T-helper 2 cell (primary cell): ENCODE measurements at places on chromosomes 12 and 14.

- DNase-seq: no peak
Observed at GRCh38 chr12:56941299-56942017, 7.2 kb upstream of the SDR9C7 start.

GRCh38 chr12:56749359-56749758, 2.8 kb downstream of the PRIM1 start:
- DNase-seq: no peak

- no peak for DNase-seq
Observed at GRCh38 chr14:101959277-101959676, 5.1 kb upstream of the DYNC1H1 start.

- DNase-seq: no peak
Observed at GRCh38 chr12:6219980-6220379, 19.8 kb downstream of the CD9 start.

GRCh38 chr12:14613718-14614117, 46.0 kb upstream of the PLBD1 start:
- DNase-seq: no peak

DNA sequence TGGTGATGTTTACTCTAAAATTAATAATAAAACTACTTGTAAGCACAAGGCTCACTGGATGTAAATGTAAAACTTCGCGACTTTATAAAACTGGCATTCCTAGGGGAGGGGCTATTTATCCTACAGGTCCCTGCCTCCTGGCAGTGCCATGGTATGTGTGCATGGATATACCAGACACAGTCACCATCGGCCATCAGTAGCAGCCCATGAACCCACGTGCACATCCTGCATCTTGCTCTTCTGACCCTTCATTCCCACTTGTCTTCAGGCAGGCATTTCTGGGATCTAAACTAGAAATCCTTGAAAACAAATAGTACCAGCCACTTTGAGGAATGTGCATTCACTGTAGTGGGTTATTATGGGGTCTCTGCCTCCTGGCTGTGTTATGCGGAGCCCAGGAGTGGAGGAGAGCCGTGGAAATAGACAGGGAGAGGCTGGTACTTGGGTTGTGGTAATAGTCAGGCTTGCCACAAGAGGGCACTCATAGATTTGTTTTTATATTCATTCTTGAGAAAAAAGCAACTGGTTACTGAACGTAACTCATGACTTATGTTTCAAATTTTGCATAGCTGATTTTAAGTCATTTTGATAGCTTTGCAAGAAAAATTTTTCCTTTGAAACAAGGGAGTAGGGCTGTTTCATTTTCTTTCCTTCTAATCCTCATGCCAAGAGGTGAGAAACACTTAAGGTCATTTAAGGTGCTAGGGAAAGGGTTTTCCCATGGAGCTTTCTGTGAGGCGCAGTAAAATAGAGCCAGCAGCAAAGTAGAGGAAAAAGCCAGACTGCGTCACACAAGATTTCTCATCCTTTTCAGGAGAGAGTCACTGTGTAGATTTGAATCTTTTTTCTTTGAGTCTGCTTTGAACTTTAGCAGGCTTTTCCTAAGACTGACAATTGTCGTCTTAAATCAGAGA, 17.4 kb upstream of the GALNT16 start:
- DNase-seq: no peak

DNA sequence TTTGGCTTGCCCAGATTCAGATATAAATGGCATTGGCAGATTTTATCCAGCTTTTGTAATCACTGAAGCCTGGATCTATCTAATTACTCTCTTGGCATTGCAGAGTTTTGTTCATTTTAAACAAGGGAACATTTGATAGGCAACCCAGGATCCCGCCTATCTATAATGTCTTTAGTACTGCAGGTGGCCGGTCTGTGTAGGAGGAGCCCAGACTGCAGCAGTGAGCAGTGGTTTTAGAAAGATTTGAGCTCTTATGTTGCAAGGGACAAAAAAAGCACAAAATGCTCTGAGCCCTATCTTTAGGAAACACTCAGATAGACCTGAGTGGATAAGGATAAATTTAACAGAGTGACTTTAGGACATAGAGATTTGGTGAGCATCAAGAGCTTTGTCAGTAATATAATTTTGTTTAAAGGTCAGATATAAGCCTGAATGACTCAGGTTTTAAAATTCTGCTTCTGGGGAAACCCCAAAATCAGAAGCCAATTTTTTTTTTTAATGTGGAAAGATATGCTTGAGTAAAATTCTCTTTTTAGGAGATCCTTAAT, 165.5 kb downstream of the SLC5A8 start:
- no peak for DNase-seq

GRCh38 chr12:110079477-110080400, 31.4 kb upstream of the C12orf76 start:
- peak; percentile 62 for DNase-seq

DNA sequence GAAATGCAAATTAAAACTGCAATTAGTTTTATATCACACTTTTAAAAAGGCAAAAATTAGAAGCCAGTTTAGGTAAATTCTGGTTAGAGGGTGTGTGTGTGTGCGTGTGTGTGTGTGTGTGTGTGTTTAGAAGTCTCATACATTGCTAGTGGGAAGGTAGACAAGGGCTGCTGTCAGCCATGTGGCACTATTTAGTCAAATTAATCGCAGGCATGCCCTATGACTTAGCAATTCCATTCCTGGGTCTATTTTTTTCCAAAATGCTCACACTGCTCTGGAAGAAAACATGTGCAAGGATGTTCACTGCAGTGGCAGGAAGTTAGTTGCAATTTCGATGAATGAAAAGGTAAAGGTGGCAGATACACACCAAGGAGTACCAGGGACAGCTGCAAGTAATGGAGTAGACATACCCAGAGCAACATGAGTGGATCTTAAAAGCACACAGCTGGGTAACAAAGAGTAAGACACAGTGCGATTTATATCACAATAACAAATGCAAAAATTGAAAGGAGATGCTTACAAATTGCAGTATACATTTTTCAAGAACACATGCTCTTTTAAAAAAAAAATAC, 11.6 kb downstream of the CAPZA3 start:
- no peak for DNase-seq

GRCh38 chr14:90839024-90839888, 23.0 kb upstream of the TTC7B start:
- no peak for DNase-seq

DNA sequence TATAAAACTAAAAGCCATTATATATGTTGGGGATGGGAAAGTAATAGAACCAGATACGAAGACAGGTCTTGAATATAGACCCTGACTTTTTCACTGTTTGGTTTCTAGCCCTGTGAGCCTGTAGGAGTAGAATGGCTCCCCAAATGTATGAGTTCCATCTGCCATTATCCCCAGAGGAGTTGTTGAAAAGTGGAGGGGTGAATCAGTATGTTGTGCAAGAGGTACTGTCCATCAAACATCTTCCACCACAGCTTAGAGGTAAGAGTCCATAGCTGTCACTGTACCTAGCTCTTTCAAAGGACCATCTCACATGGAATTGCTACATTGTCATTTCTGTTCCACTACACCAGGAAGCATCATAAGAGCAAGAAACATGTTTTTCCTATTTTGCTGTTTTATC, 1.1 kb downstream of the NCAPD2 start:
- DNase-seq: no peak

GRCh38 chr12:103600967-103601728, 14.1 kb downstream of the STAB2 start:
- no peak for DNase-seq

DNA sequence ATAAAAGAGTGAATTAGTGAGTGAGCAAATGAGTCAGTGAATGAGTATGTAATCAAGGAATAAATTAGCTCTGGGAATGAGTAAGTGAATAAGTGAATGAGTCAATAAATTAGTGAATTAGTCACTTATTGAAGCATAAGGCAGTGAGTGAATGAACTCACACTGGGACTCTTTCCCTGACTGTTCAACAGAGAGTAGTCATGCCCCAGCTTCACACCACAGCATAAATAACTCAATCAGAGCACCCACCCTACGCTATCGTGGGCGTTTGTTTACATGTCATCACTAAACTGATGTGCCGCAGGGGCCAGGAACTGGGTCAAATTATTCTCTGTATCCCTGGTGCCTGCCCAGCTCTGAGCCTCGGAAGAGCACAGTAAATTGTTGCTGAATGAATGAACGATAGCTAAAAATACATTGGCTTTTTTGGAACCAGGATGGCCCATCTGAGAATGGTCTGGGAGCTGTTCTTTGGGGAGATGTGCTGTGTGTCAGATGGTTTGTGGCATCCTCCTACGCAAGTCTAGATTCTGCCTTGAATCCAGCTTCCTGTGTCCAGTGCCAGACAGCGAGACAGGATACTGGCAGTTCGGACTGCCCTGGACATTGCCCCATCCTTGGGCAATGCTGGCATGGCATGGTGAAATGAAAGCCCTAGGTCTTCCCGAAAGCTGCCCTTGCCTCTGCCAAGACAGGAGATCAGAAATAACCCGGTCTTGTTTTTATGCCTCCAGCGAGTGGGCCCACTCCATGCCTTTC, 98.0 kb upstream of the RTL1 start:
- DNase-seq: no peak

DNA sequence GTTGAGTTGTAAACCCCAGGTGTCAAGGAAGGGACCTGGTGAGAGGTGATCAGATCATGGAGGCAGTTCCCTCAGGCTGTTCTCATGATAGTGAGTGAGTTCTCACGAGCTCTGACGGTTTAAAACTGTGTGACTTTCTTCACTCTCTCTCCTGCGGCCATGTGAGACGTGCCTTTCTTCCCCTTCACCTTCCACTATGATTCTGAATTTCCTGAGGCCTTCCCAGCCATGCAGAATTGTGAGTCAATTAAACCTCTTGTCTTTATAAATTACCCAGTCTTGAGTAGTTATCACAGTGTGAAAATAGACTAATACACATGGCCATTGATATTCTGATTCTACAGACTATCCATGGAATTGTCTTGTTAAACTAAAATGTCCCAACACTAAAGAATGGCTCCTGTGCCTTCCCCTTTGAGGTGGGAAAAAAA, 85.6 kb downstream of the SLC2A13 start:
- no peak for DNase-seq

DNA sequence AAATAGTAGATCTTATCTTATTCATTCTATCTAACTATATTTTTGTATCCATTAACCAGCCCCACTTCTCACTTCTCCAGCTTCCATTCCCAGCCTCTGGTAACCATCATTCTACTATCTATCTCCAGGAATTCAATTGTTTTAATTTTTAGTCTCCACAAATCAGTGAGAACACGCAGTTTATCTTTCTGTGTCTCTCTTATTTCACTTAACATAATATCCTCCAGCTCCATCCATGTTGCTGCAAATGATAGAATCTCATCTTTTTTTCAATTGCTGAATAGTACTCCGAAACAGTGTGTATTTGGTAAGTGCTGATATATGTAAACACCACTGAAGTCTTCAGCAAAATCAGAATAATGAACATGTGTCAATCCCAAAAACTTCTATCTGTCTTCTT, 587.2 kb upstream of the ATP2B1 start:
- no peak for DNase-seq

DNA sequence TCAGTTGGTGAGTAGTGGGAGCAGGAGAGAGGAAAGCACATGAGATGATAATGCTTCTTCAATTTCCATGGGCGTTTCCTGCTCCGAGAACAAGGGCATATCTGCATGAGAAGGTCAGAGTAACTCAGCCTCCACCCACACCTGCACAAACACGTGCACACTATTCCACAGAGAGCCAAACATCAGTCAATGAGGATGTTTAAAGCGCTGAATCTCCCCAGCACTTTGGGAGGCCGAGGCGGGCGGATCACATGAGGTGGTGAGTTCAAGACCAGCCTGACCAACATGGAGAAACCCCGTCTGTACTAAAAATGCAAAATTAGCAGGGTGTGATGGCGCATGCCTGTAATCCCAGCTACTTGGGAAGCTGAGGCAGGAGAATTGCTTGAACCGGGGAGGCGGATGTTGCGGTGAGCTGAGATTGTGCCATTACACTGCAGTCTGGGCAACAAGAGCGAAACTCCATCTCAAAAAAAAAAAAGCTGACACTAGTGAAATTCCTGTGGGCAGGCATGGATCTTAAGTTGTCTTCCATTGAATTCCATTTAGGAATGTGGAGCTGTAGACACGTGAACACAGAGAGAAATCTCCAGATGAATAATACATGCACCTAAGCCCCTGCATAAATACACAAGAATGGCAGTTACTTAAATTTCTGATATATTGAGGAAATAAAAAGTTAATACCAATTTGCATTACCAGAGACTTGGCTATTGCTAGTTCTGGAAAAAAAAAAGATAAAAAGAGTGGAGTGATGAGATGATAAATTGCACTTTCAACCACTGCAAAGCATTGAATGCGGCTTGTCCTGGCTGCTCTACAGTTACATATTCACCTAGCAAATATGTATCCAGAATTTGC, 1097.4 kb upstream of the TMEM132C start:
- no peak for DNase-seq

DNA sequence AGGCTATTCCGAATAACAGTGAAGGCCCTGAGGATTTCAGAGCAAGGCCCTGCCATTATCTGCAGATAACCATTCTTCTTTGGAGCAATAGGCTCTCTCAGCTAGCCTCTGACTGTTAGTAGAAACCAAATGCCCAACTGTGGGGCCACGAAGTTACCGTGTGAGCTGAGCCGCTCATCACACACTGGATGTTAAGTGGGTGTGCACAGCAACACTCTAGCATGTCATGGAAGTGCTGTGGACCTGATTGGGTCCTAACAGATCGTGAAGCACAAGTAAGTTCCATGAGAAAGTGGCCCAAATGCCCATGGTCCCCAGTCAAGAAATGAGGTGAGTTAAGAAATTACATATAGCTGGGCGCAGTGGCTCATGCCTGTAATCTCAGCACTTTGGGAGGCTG, 190.4 kb downstream of the ALG10 start:
- no peak for DNase-seq

DNA sequence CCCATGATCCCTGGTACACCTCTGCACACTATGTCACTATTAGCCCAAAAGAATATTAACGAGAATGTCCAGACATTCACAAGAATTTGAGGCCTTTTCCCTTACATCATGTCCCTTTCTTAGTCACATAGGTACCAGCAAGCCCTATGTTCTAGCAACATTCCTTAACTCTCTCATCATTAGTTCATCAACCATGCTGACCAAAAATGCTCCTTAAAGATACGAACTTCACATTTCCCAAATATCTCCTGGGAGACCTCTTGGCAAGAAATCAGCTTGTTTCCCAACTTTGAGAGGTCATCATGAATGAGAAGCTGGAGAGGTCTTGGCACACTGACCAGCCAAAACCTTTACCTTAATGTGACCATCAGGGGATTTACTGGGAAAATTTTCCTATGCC, 4.6 kb downstream of the SALL2 start:
- no peak for DNase-seq

DNA sequence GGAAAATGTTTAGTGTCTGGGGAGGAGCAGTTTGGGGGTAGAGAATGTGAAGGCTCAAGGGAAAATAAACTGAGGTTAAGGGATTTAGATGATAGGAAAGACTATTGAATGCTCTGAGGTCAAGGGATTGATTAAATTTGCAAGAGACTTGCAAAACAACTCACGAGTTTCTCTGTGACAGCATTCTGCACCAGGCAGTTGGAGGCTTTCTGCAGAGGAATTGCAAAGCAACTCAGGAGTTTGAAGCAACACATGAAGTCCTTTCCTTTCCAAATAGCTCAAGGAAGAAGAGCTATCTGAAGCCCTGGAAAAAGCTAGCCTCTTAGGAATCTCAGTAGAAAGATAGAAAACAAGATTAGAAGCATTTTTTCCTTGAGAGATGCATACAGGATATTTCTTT, 23.9 kb downstream of the SLC7A8 start:
- DNase-seq: no peak
